ENCODE measurements at places on chromosomes 6 and 20.

GRCh38 chr6:13044896-13045295 is 283.4 kb downstream of the TBC1D7 start:
- H3K27ac ChIP-seq = no peak overlapping the region
- H3K36me3 ChIP-seq = no peaks in the 10 kb centered on the region
- no peaks in the 10 kb centered on the region for H3K4me1 ChIP-seq
- no peak overlapping the region for H3K4me3 ChIP-seq

GRCh38 chr6:42224222-42225028 is 6.8 kb upstream of the MRPS10 start:
- peak; percentile 98 for DNase-seq
- peaks cover 87% of the 10 kb centered on the region for H3K4me1 ChIP-seq

GRCh38 chr6:155200012-155200411 is 63.8 kb upstream of the CLDN20 start:
- H3K4me1 ChIP-seq = peaks cover 36% of the 10 kb centered on the region
- DNase-seq = no peak
- H3K4me3 ChIP-seq = no peak overlapping the region

DNA sequence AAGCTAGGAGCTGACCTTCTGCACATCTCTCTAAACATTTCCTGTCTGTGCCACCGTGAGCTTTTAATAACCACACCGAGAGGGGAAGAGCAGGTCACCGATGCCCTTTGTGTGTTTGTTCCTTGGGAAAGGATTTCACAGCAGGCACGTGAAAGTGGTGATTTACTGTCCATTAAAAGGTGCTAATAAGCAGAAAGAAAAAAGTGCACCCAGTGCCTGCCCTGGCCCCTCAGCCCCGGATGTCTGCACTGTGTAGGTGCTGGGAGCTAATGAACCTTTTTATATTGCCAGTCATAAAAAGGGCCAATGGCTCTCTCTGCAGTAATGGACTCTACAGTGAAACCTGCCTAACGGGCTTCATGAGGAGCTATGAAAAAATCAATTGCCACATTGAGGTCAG is 312.6 kb downstream of the C6orf118 start:
- H3K4me1 ChIP-seq = no peaks in the 10 kb centered on the region
- H3K36me3 ChIP-seq = no peaks in the 10 kb centered on the region
- no peak for DNase-seq
- no peak overlapping the region for H3K4me3 ChIP-seq

GRCh38 chr6:152085451-152085921 is 278.0 kb downstream of the ESR1 start:
- H3K27me3 ChIP-seq = no peaks in the 10 kb centered on the region
- H3K4me3 ChIP-seq = no peak overlapping the region
- no peaks in the 10 kb centered on the region for H3K4me1 ChIP-seq

GRCh38 chr20:60950561-60950960 is 301.5 kb upstream of the CDH4 start:
- no peak for DNase-seq
- no peaks in the 10 kb centered on the region for H3K36me3 ChIP-seq
- no peaks in the 10 kb centered on the region for H3K27me3 ChIP-seq
- H3K4me3 ChIP-seq = no peak overlapping the region
- no peaks in the 10 kb centered on the region for H3K4me1 ChIP-seq

- H3K4me3 ChIP-seq = no peak overlapping the region
- no peaks in the 10 kb centered on the region for H3K4me1 ChIP-seq
- no peak overlapping the region for H3K27ac ChIP-seq
- H3K27me3 ChIP-seq = 0 out of 2 replicates have a peak, but pooled peaks cover 2% of the 10 kb centered on the region
Measured at GRCh38 chr6:14284969-14285590, 167.5 kb downstream of the CD83 start.

DNA sequence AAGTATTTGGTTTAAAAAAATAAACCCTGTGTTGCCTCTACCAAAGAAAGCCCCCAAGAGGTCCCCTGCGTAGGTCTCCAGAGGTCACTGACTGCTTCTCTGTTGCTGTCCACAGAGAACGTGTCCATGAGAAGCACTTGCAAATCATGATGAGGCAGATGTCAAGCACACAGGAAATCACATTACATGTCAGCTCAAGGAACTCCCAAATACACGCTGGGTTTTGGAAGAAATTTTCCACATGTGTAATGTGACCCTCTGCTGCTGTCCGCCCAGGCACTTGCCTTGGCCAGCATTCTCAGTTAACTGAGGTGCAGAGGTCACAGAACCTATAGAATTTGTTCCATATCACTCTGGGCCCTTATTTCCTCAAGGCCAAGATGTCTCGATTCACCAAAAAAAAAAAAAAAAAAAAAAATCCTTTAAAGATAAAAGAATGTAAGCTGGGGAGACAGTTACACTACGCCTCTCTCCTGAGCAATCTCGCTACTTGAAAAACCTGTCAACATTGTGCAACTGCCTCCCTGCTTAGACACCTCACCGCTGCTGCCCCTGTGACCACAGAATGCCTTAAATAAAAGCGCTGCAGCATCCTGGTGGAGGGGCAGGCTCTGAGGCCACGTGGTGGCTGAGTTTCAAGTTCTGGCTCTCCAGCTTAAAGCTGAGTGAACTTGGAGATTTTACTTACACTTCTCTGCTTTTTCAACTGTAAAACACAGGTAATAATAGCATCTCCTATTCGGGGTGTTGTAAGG is 42.3 kb downstream of the SLC22A23 start:
- no peak for DNase-seq
- H3K27ac ChIP-seq = no peak overlapping the region
- H3K27me3 ChIP-seq = peaks cover 3% of the 10 kb centered on the region
- H3K36me3 ChIP-seq = no peaks in the 10 kb centered on the region
- no peaks in the 10 kb centered on the region for H3K4me1 ChIP-seq
- no peak overlapping the region for H3K4me3 ChIP-seq

- H3K27ac ChIP-seq = peak overlapping the region; percentile 74
- H3K27me3 ChIP-seq = no peaks in the 10 kb centered on the region
- H3K4me3 ChIP-seq = no peak overlapping the region
- no peak for DNase-seq
Measured at GRCh38 chr6:42210551-42210950, 7.1 kb downstream of the MRPS10 start.

DNA sequence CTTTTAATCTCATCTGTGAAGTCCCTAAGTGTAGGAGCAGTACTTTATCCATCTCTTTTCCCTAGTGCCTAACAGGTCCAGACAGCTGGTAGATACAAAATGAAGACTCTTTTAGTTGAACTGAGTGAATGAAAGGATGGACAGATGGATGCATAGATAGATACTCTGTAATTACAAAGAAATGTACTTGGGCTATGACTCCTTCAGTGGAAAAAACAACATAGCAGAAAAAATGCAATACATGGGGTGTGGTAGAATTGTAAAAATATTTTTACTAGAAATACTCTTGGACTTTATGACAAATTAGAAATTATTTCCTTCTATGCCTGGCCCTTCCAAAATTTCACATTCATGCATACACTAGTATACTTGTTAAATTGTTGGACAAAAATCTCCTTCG is 29.3 kb downstream of the KCNQ5 start:
- no peak overlapping the region for H3K4me3 ChIP-seq
- no peaks in the 10 kb centered on the region for H3K27me3 ChIP-seq
- peaks cover 26% of the 10 kb centered on the region for H3K4me1 ChIP-seq
- no peak for DNase-seq

DNA sequence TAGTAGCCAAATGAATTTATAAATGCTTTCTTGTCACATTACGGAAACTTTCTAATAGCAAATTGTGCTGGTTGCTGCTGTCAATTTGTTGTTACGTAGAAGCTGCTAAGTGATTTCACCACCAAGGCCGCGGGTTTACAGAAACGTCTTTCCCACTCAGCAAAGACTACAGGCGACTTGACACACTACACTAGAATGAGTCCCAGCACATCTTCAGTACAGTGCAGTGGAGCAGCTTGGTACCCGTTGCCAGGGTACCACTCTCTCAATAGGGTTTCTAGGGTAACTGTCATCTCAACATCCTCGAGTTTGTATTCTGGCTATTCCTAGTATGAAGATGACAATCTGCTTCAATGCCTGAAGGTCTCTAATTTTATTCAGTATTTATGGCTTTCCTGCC is 22.7 kb upstream of the ZDHHC14 start:
- H3K4me1 ChIP-seq = no peaks in the 10 kb centered on the region
- H3K36me3 ChIP-seq = no peaks in the 10 kb centered on the region
- peaks cover 5% of the 10 kb centered on the region for H3K27me3 ChIP-seq
- no peak overlapping the region for H3K4me3 ChIP-seq

DNA sequence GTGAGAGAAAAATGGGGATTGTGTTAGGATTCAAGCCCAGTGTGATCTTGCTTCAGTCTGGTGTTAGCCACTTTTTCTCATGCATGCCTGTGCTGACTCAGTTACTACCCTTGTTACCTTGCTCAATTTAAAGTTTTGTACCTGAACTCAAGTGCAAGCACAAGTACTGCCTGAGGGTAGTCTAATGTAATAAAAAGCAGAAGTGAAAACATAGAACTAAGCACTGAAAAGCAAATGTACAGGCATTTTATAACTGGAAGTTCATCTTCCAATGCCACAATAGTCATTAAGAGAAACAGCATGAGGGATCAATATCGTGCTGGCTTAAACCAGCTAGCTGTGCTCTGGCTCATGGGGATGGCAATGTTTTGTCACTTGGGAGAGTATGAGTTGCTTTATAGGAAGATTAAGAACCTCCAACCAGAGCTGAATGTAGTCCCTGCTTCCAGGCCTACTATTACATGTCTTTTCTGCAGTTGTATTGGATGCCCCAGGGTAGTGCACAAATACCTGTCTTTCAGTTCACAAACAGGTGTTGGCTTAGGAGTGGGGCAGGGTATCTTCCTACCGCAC is 48.7 kb downstream of the SLC35F1 start:
- no peak overlapping the region for H3K4me3 ChIP-seq
- no peak for DNase-seq
- H3K4me1 ChIP-seq = no peaks in the 10 kb centered on the region

- H3K36me3 ChIP-seq = no peaks in the 10 kb centered on the region
- DNase-seq = no peak
- no peaks in the 10 kb centered on the region for H3K27me3 ChIP-seq
- H3K4me3 ChIP-seq = no peak overlapping the region
- H3K27ac ChIP-seq = no peak overlapping the region
- H3K4me1 ChIP-seq = no peaks in the 10 kb centered on the region
Measured at GRCh38 chr6:88807622-88808021, 155.8 kb downstream of the RNGTT start.

- DNase-seq = peak; percentile 4
- no peak overlapping the region for H3K4me3 ChIP-seq
- no peak overlapping the region for H3K27ac ChIP-seq
Measured at GRCh38 chr6:69729870-69730449, 66.8 kb downstream of the LMBRD1 start.

DNA sequence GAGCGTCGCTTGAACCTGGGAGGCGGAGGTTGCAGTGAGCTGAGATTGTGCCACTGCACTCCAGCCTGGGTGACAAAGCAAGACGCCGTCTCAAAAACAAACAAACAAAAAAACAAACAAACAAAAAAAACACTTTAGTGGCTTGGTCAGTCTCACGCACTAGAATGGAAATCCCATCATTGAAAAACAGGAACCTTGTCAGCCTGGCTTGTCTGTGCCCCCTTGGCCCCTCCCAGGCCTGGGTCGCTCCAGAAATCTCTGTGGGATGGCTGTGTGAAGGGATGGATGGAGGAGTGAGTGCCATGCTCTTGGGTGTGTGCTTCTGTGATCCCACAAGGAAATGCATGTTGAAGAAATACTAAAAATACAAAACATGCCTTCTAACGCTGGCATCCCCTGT is 20.9 kb upstream of the NAA20 start:
- peaks cover 7% of the 10 kb centered on the region for H3K36me3 ChIP-seq
- no peak overlapping the region for H3K4me3 ChIP-seq
- H3K4me1 ChIP-seq = peaks cover 49% of the 10 kb centered on the region
- DNase-seq = no peak

- no peaks in the 10 kb centered on the region for H3K4me1 ChIP-seq
- no peak for DNase-seq
- H3K27me3 ChIP-seq = no peaks in the 10 kb centered on the region
- no peak overlapping the region for H3K27ac ChIP-seq
Measured at GRCh38 chr6:160978141-160978901, 13.2 kb upstream of the MAP3K4 start.

GRCh38 chr20:21202259-21202658 is 76.4 kb downstream of the KIZ start:
- H3K4me1 ChIP-seq = peaks cover 2% of the 10 kb centered on the region
- no peaks in the 10 kb centered on the region for H3K27me3 ChIP-seq
- H3K27ac ChIP-seq = no peak overlapping the region
- H3K4me3 ChIP-seq = no peak overlapping the region
- no peak for DNase-seq

GRCh38 chr6:127022302-127022701 is 96.2 kb upstream of the RSPO3 start:
- no peaks in the 10 kb centered on the region for H3K36me3 ChIP-seq
- H3K27ac ChIP-seq = no peak overlapping the region
- H3K27me3 ChIP-seq = no peaks in the 10 kb centered on the region
- H3K4me3 ChIP-seq = no peak overlapping the region

DNA sequence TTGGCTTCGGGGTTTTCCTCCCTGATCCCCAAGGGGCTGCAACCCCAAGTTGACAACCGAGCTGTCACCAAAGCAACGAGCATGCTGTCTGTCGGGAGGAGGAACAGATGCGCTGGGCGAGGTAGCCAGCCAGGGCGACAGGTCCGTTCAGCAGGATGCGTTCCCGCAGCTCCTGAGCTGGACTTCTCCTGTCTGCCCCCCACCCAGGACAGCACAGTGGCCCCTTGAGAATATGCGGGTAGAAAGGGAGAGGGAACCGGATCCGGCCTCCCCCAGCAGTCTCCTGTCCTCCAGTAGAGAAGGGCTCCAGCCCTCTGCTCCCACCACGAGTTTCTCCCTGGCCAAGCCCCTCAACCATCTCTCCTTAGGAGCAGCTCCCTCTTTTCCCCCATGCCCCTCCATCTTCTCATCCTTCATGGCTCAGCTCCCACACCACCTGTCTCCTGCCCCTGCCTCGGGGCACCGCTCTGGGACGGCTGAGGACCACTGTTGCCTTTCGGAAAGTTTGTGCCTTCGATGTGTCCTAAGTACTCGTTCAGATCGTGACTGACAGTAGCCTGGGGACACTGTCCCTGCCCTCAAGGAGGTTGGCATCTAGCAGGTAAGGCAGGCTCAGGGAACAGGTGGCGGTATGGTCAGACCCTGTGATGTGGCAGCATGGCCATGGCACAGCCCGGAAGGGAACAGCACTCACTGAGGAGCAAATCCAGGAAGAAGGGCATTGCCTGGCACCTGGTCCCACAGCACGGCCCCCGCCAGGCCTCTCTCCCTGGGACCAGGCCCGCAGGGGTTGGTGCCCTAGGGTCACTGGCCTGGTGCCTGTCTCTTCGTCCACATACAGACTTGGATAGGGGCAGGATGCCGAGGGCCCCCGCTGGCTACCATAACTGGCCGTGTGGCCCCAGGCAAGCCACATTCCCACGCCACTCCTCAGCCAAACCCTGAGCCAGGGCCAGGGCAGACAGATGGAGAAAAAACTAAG is 96.3 kb downstream of the ASXL1 start:
- H3K36me3 ChIP-seq = no peaks in the 10 kb centered on the region
- peaks cover 13% of the 10 kb centered on the region for H3K4me1 ChIP-seq
- DNase-seq = no peak
- H3K27me3 ChIP-seq = no peaks in the 10 kb centered on the region
- no peak overlapping the region for H3K27ac ChIP-seq

- H3K27me3 ChIP-seq = no peaks in the 10 kb centered on the region
- H3K36me3 ChIP-seq = no peaks in the 10 kb centered on the region
- H3K27ac ChIP-seq = no peak overlapping the region
- no peak overlapping the region for H3K4me3 ChIP-seq
- H3K4me1 ChIP-seq = no peaks in the 10 kb centered on the region
Measured at GRCh38 chr20:6696001-6696400, 71.5 kb upstream of the BMP2 start.

Measured in Panc1 (cell line).